ENCODE measurements at places on chromosomes 16 and 17.

- no peak for DNase-seq
Measured at GRCh38 chr17:48043176-48043575, 5.0 kb upstream of the NFE2L1 start.

DNA sequence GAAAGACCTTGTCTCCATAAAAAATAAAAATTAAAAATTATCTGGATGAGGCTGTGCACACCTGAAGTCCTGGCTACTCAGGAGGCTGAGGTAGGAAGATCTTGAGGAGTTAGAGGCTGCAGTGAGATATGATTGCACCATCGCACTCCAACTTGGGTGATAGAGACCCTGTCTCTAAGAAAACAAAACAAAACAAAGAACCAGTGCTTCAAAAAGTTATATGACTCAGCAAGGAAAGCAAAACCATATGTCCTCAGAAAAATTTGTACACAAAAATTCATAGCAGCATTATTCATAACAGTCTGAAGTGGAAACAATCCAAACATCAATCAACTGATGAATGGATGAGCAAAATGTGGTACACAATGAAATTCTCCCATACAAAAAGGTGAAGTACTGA lies 48.9 kb downstream of the SLFN5 start:
- DNase-seq = no peak

GRCh38 chr17:74523308-74523707 lies 8.0 kb downstream of the CD300LB start:
- no peak for DNase-seq

DNA sequence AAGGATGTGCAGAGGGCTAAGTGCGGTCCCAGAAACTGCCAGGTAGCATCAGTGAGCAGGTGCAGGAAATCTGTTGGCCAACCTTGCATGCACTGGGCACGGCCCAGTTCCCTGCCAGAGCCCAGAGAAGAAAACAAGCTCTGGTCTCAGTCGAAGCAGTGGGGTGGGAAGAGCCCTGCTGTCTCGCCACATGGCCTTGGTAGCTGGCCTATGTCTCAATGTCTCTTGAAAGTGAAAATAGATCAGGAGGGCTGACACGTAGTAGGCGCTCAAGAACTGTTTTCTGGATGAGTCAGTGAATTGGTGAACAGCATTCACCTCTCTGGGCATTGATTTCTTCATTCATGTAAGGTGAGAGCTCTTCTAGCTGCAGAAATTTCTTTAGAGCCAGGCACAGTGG lies 90.4 kb downstream of the MARF1 start:
- no peak for DNase-seq

DNA sequence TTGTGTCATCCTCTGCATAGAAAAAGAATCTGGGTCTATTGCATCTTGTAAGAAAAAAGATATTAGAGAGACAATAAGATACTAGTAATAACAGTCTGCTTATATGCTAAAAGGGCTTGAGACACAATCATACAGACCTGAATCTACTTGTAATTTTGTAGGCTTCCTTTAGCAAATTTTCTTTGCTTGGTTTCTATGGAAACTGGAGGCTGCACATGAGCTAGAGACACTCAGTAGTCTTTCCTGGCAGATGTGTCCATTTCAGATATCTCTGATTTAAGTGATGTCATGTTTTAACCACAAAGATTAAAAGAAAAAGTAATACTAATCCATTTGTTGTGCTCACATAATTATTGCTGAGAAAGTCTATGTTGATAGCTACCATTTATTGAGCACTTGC lies 123.9 kb upstream of the GNAO1 start:
- no peak for DNase-seq

GRCh38 chr16:30535106-30535776 lies 583 bp upstream of the ZNF747 start:
- DNase-seq = no peak

- no peak for DNase-seq
Measured at GRCh38 chr17:28469376-28469775, 4.1 kb upstream of the SLC13A2 start.

DNA sequence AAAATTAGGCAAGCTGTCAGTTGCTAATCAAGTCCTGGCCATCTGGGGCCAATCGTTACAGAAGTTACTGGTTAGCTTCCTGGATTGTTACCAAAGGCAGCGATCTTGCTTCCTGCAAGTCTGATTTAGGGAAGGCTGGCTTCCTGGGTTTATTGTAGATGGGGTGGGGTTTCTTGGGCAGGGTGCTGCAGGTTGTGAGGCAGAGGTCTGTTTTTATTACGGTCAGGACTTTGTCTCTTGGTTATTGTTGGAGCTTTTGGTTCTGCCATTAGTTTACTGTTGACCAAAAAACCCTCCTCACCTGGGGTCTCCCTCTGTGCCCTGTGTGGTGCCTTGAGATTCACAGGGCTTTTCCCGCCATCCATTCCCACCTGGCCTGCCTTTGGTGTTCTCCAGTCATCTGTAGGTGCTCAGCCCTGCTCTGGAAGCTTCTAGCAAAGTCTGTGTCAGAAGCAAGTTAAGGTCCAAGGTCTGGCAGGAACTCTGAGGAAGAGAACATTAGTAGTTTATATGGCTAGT lies 36.9 kb downstream of the SLC47A1 start:
- DNase-seq = no peak

All from activated naive CD4-positive, alpha-beta T cell (primary cell).